ENCODE measurements at places on chromosomes 3 and 15.

DNA sequence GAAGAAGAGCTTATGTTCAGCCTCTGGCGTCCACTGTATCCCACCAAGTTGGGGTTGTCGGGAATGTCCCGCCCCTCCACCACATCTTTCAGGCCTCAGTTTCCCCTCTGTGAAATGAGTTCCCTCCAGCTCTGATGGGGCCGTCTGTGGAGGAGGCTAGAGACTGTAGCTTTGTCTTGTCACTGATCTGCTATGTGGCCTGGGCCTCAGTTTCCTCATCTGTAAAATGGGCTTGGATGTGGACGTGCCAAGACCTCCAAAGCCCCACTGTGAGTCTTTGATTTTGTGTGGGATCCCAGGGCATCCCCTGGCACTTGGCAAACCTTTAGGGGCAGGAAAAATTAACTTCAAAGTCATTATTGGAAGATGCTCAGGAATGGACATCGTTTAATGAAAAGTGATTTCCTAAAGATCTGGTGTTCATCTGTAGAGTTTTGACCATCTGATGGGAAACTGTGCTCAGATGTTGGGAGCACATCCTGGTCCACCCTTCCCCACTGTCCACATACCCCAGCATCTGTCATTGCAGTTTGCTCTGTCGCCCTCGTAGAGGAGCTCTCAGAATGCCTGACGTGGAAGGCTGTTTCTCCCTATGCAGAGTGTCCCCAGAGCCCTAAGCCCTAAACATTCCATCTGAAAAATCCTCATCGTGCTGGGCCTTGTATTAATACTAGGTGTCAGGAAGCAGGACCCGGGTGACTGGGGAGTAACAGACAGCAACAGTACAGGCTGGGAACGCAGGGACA is 28.5 kb downstream of the SLC6A6 start:
- no peak for DNase-seq

GRCh38 chr3:193240436-193240849 is 579 bp upstream of the PLAAT1 start:
- no peak for DNase-seq

- no peak for DNase-seq
These were observed 265.6 kb downstream of the CTNNB1 start for GRCh38 chr3:41464858-41465257.

- DNase-seq = no peak
These were observed 399.5 kb upstream of the CNTN3 start for GRCh38 chr3:75014008-75014407.

DNA sequence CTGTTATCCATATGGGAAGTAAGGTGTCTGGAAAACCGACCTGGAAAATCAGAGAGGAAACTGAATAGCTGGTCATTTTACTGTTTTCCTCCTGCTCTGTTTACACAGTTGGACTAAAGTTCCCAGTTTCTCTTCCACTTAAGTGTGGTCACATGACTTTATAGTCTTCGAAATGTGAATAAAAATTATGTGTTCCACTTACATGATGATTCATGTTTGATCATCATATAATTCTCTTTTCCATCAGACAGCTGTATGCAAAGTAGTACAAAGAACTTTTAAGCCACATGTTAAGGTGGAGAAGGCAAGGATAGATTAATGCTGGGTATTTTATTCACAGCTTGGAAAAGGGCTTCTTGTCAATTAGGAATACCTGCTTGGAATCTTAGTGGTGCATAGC is 525.5 kb upstream of the BCHE start:
- no peak for DNase-seq

- DNase-seq = peak; percentile 60
These were observed 693 bp downstream of the RASGRP1 start for GRCh38 chr15:38563723-38564519.

GRCh38 chr3:107977221-107978130 is 113.4 kb downstream of the CD47 start:
- DNase-seq = no peak

- DNase-seq = no peak
These were observed 39.5 kb upstream of the UBE3A start for GRCh38 chr15:25478313-25478712.

Data from activated CD8-positive, alpha-beta memory T cell treated with anti-CD3 and anti-CD28 coated beads for 1 hour (primary cell).